ENCODE measurements at places on chromosomes 1 and 21. TPM values are rescaled to one million over a fixed set of nuclear protein-coding genes. Genes with fewer than 3 reads are reported as not detected.
A peak's percentile ranks its signal among the peaks of the same experiment; 100 is the strongest.

The RGS18 gene
- 6.3 TPM for total RNA-seq

DNA sequence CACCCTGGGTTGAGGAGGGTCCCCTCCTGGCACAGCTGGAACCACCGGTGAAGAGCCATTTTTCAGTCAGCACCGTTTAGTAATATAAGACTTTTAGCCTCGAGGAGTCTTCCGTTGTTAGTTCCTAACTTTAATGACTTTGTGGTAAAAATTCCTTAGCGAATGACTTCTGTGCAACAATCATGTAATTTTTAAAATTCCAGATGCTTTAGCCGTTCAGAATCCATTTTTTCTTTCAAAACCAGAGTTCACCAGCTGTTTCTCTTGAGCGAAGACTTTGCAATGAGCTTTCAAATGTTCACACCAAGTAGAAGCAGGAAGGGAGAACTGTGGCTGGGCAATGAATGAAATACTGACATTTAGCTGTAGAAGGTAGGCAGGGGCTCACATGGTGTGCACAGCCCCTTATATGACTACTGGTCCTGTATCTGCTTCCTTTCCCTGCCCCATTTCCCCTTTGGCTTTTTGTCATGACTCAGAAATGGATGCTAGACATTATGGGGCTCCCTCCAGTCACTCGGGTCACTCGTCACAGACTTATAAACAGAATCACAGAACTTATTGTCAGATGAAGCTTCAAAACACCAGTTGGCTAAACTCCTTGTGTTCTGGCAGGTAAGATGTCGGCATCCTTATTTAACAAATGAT is 4.1 kb downstream of the DISC1 start:
- H3K4me1 ChIP-seq, result peaks cover 31% of the 10 kb centered on the region

The CFAP57 gene
- not detected for total RNA-seq

DNA sequence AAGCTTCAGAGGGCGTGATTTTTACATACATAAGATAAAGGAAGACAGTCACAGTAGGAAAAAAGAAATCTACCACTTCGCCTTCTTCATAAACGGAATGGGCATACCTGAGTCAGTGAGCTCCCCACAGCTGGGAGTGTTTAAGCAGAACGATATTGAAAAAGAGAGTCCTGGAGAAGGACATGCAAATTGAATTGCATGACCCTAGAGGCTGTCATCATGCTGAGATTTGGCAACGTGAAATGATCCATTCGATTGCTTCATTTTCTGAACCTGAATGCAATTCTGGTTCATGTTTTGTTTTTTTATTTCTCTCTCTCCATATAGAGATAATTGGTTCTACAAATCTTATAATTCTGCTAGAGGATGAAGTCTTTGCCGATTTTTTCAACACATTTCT is 3.7 kb downstream of the RGSL1 start:
- DNase-seq, result no peak
- H3K4me3 ChIP-seq, result peak overlapping the region; percentile 56
- peaks cover 2% of the 10 kb centered on the region for H3K36me3 ChIP-seq
- peaks cover 10% of the 10 kb centered on the region for H3K4me1 ChIP-seq

GRCh38 chr1:110198746-110199145 is 11.4 kb upstream of the KCNC4 start:
- H3K36me3 ChIP-seq, result no peaks in the 10 kb centered on the region
- peaks cover 9% of the 10 kb centered on the region for H3K4me1 ChIP-seq
- H3K27me3 ChIP-seq, result no peaks in the 10 kb centered on the region
- no peak overlapping the region for H3K4me3 ChIP-seq
- no peak for DNase-seq
- H3K27ac ChIP-seq, result no peak overlapping the region

The ATP1A2 gene
- not detected for total RNA-seq

The MORN1 gene
- total RNA-seq, result 8.4 TPM

All from T-helper 17 cell (primary cell).